ENCODE measurements at places on chromosomes 5 and 9.

GRCh38 chr5:54835647-54836046 lies 149.7 kb downstream of the ESM1 start:
- no peak for DNase-seq

DNA sequence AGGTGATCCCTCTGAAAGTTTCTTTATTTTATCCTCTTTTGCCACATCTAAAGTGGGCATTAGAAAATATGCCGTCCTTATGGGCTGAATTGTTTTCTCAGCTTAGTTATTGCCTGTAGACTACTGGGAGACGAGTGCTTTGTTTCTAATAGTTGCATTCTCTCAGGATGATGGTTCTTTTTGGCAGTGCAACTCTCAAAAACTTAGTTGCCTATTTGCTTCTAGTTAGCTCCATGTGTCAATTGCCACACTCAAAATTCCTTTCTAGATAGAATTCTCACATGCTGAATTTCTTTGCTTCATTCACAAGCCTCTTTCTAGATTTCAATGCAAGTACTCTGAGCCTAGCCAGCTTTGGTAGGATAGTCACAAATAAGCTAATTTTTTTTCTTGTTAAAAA lies 155.5 kb downstream of the FGF10 start:
- DNase-seq, result no peak

DNA sequence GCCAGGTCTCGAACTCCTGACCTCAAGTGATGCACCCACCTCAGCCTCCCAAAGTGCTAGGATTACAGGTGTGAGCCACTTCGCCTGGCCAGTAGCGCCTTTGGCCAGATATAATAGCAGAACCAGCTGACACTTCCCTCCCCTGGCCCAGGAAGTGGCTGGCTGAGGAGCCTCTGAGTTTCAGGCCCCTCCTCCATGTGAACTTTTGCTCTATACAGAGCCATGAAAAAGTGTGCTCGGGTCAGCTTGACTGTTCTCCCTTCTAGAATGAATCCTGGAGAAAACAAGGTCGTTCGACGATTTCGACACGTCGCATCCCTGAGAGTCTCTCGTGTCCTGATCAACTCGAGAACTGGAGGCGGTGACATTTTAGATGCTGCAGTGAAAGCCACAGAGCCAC lies 8.6 kb upstream of the ZDHHC12 start:
- no peak for DNase-seq

DNA sequence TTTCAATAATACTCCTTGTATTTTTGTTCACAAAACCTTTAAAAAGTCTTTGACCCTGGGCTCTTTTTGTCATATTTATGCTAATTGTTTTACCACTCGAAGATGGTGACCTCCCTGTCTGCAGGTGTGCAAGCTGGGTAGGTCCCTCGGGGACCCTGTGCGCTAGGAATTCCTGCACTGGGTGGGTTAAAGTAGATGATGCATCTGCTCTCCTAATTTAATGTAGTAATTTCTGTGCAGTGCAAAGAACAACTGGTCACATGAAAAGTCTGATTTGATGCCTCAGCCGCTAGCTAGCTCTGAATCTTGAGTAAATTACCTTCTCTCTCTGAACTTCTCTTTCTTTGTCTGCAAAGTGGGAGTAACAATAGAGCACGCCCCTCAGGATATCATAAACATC lies 139.1 kb upstream of the OTULINL start:
- DNase-seq, result no peak

DNA sequence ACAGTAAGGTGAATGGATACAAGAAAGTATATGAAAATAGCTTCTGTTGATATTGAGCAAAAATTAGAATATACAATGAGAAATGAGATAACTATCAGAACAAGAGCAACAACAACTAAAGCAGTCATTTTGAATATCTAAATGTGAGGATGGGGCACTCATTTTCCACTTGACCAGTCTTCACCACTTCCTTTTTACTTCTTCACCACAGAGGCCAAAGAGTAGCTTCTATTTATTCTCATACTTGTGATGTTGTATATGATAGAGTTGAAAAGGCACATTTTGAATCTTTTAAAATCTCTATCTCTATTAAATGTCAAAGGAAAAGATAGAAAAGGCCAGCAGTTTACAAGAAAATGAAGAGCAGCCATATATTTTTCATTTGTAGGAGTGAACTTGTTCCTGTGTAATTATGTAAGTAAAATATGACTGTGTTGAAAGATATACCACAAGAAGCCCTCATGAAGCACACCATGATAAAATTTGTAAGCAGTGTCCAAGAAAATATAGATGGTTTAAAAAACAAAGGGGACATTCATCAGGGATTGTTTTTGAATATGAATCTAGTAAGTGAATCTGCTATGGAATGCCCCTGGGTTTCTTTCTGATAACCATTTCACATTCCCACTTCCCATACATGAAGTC lies 39.2 kb downstream of the ADAMTS19 start:
- DNase-seq, result no peak

GRCh38 chr5:102865171-102865509 lies 110.0 kb downstream of the PAM start:
- no peak for DNase-seq

- no peak for DNase-seq
Measured at GRCh38 chr5:41526699-41527098, 16.3 kb upstream of the PLCXD3 start.

DNA sequence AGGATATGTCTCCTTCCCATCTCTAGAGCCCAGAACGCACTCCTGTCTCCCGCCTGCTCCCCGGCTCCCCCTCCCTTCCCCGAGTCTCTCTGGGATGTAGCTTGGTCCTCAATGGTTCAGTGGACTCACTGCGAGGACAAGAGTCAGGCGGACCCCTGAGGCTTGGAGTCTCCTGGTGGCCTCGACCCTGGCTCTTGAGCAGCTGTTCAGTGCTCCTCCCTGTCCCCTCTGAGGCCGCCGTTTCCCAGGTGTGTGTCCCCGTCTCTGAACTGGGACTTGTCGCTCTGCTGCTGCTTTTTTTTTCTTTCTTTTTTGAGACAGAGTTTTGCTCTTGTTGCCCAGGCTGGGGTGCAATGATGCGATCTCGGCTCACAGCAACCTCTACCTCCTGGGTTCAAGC lies 44.8 kb upstream of the IER5L start:
- no peak for DNase-seq

GRCh38 chr9:6007770-6008168 lies 7.7 kb downstream of the RANBP6 start:
- peak; percentile 72 for DNase-seq

DNA sequence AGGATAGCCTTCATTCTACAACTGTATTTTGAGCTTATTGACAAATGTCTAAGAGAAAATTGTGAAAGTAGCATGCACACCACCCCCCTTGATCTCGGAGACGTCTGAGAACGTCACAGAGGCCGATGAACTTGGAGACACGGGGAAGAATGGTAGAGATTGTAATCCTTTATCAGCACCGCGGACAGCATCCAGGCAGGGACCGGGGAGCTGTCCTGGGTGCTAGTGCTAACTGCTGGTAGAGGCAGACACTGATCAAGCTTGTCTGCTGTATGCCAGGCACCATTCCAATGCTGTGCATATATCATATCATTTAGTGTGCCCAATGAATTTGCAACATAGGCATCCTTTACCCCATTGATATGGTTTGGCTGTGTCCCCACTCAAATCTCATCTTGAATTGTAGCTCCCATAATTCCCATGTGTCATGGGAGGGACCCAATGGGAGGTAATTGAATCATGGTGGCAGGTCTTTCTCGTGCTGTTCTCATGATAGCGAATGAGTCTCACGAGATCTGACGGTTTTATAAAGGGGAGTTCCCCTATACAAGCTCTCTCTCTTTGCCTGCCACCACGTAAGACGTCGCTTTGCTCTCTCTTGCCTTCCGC lies 98.8 kb downstream of the LHX2 start:
- DNase-seq, result peak; percentile 8

DNA sequence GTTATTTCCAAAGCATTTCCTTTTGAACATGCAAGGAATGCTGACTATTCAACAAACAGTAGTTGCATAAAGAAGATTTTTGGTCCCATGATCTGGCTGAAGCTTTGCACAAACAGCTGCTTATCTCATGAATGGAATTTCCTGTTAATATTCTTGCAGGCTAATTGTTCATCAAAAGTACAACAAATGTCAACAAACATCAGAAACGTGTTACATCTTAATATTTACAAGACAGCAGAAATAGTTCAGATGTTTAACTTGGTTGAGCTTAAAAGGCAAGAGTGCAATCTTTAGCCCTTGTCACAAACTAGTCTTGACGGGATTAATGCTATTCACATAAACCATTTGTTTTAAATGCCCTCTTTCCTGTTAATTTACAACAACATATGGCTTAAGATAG lies 47.9 kb upstream of the BASP1 start:
- no peak for DNase-seq

GRCh38 chr5:94855543-94855942 lies 237.1 kb downstream of the SLF1 start:
- no peak for DNase-seq

DNA sequence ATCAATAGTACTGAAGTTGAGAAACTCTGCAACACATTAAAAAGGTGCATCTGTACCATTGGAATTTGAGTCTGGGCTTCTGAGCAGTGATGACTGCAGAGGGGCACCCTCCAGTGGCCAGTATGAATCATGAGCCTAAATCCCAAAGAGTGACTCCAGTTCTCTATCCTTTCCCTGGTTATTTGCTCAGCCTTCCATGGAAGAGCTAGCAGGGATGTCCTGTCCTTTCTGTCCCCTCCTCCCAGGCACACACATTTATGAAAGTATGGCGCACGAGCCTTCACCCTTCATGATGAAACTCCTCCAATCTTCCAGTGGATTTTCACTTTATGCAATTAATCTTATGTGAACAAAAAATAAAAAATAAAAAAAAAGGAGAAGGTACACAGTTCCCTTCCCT lies 81.0 kb downstream of the ESM1 start:
- no peak for DNase-seq

DNA sequence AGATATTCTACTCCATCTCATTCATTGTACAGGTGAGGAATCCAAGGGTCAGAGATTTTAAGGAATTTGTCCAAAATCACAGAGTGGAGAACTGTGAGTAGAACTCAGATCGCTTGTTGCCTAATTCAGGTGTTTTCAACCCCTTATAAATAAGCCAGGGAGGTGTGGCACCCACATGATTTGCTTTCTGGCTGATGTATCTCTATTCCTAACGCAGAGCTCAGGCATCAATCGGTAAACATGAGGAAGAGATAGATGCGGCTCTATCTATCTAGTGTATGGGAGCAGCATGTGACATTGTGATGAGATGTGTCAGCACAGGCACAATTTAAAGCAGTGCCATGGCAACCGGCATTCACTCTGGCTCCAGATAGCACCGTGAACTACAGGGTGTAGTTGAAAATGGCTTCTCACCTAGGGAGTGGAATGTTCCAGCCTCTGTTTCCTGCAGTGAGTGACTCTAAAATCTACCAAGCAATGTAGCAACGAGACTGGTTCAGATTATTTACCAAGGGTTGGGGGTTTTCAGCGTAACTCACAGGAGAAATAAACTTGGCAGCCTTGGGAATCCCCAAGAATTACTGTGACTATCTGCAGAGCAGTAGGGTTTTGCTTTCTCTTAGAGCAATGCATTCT lies 53.4 kb upstream of the SUB1 start:
- peak; percentile 13 for DNase-seq

DNA sequence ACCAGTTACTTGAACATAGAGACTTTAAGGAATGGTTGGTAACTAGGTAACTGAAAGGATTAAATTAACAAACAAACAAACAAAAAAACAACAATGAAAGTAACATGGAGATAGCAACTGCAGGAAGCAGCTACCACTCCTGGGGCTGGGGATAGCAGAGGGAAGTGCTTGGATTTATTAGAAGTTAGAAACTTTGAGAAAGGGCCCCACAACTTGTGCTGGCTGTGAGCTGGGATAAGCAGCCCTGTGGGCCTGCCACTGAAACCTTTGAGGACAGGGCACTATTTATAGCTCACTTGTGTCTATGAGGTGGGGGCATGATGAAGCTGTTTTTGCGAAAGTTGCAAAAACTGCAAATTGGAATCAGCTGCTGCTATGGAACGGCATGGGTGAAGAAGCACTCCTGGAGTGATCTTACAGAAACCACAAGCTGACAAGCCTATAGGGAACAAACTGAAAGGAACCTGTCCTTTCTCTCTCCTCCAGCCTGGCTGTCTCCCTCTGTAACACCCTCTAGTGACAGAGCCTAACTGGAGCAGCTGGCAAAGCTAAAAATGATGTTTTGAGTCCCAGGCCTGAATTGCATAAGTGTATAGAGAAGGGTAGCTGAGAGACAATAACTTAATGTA lies 91.4 kb upstream of the RANBP6 start:
- DNase-seq, result no peak

- DNase-seq, result no peak
Measured at GRCh38 chr9:80378669-80379293, 807.0 kb downstream of the TLE4 start.

- no peak for DNase-seq
Measured at GRCh38 chr5:135038813-135039270, 4.8 kb upstream of the PITX1 start.

DNA sequence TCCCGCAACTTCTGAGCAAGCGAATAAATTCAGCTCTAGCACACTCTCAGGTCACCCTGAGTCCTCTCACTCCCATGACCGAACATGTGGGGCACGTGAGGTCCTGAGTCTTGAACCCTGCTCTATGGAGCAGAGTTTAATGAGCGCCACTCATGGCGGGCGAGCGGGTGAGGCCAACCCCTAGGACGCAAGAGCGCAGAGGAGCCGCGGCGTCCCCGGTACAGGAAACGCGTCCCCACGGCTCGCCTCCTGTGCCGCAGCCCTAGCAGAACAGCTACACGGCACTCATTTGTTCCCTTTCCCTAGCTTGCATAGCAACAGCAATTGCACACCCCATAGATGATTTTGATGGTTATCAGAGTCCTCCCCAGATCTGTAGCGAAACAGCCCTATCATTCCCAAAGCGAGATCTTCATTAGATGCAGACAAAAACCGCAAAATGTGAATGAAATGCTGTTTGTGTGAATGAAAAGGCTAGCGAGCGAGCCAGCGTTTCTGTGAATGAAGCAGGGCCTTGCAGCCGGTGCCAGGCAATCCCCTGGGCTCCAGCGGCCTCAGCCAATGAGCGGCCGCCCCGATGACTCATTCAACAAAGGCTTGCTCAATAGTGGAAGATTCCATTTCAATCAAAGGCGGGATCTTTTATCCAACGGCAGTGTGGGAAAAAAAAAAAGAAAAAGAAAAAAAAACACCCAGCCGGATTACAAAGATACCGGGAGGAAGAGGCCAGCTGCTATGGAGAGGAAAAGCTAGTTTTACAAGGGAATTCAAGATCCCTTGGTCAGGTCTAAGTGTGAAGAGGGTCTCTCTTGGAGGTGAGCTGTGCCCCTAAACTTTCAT lies 1.5 kb upstream of the SHC3 start:
- peak; percentile 17 for DNase-seq

GRCh38 chr5:54295651-54296276 lies 14.6 kb downstream of the ARL15 start:
- no peak for DNase-seq
